ENCODE measurements at places on chromosomes 1 and 21.

GRCh38 chr1:197614916-197615692 lies 160.2 kb downstream of the DENND1B start:
- DNase-seq: peak; percentile 1

- peak; percentile 73 for DNase-seq
Observed at GRCh38 chr1:178933105-178933561, 62.3 kb upstream of the ANGPTL1 start.

DNA sequence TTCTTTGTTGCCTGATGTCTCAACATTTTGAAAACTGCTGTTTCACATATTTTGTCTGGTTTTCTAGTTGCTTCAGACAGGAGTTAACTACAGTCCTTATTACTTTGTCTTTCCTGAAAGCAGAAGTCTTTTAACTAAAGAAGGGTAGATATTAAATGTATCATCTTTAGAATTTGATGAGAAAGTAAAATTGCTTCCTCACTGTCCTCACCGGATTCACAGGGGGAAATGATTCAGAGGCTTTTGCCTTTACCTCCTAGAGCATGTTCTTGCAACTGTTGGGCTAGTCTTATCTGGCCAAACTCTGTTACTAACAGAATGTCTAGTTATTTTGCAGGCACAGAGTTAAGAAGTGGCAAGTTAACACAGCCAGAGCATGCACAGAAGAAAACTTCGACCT lies 107.2 kb upstream of the VAV3 start:
- no peak for DNase-seq

DNA sequence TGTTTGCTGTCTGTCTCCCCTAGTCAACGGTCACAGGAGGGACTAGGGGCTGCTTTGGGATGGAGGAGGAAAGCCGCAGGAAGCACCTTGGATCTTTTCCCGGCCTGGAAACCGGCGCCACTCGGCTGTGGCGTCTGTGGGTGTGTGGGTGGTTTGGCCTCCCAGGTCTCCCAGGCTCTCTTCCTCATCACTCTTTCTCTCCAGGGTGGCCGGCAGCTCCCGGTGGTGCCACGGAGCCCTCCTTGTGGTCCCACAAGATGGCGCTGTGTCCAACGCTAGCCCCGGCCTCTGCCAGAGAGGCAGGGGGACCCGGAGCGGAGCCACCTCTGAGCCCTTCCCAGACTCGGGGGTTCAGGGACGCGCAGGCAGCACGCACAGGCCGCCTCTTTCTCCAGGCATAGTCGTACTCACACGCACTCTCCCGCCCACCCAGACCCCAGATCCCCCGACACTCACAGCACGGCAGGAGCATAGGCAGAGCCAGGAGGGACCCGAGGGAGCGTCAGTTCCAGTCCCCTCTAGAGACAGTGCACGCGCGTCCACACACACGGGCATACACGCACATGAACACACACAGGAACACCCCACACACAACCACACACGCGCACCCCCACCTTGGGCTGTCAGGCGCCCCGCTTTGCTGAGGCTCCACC lies 31.2 kb downstream of the CDCP2 start:
- peak; percentile 46 for DNase-seq

GRCh38 chr1:224151117-224151516 lies 31.9 kb upstream of the DEGS1 start:
- DNase-seq: no peak

DNA sequence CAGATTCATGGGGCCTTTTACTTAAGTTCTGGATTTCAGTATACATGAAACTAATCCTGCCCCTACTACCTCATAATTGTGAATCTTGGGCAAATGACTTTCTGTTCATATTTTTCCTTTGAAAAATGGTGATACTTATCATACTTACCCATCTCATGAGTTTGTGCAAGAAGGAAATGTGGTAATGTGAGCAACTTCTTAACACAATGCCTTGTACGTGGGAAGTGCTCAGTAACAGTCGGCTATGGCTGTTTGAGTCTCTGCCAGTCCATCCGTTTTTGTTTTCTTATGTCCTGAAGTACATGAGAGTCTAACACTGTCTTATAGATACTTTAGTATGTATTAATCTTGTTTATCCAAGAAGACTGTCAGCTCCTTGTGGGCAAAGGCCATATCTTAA lies 86.5 kb downstream of the PATJ start:
- no peak for DNase-seq

GRCh38 chr1:201088395-201088794 lies 23.8 kb downstream of the CACNA1S start:
- no peak for DNase-seq

DNA sequence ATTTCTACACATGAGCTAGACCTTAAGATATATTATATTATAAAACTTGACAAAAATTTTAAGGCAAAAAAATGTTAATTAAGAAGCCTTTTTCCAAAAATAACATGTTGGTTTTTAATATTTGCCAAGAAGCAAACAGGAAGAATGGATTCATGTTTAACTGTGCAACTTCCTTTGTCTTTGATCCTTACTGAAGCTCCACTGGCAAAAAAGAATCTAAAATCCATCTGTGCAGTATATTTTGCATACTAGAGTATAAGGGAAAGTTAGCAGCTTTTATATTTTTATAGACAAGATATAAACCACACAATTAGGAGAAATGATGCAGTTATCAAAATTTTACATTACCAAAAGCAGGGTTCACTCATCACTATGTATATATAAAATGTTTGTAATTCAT lies 76.9 kb upstream of the RGS18 start:
- DNase-seq: no peak

GRCh38 chr21:46639489-46640386 lies 4.3 kb downstream of the PRMT2 start:
- peak; percentile 10 for DNase-seq

DNA sequence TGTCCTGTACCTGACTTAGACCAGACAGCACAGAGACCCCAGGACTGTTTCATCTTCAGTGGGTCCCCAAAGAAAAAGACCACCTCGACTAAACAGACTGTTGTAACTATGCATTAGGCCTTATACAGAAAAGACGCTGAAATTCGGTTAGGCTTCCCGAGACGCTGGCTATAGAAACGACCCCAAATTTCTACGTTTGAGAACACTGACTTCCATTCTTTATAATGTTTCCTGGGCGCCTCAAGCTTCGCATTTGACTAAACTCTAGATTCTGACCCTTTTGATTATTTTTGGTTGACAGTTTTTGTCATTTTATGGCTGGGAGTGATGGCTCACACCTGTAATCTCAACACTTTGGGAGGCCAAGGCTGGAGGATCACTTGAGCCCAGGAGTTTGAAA lies 986 bp upstream of the TRAPPC10 start:
- DNase-seq: no peak
